ENCODE measurements at places on chromosomes 12 and 14.

DNA sequence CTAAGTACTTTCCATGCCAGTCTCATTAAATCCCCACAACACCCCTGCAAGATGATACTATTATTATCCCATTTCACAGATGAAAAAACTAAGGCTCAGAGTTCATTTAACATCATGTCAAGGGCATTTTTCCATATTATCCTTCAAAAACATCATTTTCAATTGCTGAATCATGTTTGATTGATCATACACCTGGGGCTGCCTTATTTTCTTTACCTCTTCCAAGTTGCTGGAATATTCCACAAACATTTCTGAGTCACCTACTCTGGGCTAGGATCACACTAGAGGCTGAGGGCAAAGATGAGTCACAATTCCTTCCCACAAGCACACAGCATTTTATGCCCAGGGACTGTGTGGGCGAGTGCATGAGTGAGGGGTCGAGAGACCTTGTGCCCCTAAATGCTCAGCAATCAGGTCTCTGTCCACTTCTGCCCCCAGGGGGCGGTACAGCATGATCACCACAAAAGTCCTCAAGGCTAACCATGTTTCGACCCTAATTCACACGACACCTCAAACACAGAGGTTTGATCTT lies 14.1 kb upstream of the TMEM119 start:
- peak; percentile 34 for DNase-seq

DNA sequence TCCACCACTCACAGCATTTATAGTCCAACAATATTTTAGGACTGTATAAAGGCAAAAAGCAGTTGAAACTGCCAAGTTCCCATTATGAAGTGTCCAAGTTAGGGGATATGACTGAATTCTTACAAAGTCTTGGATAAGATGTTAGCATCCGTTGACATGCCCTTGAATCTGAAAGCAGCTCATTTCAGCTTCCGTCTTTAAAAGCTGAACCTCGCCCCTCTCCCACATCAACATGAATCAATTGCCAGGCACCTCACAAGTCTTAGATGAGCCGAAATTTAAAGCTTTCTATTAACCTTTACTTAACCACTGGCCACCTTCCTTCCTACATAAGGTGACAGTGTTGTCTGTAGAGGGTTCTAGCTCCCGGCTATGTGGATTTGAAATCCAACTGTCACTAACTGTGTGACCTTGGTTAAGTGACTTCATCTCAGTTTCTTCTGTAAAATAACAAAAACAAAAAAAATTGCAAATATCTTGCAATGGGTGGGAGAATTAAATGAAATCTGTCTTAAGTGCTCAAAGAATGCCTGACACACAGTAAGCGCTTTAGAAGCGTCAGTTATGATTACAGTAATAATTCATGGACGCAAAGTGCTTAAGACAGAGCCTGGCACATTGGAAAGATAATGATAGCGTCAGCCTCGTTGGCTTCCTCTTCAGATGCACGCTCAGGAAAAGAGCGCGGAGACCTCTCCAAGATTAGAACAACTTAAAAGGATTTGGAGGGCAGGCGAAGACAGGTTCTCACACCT lies 1.2 kb downstream of the PPP1CC start:
- DNase-seq = peak; percentile 42

DNA sequence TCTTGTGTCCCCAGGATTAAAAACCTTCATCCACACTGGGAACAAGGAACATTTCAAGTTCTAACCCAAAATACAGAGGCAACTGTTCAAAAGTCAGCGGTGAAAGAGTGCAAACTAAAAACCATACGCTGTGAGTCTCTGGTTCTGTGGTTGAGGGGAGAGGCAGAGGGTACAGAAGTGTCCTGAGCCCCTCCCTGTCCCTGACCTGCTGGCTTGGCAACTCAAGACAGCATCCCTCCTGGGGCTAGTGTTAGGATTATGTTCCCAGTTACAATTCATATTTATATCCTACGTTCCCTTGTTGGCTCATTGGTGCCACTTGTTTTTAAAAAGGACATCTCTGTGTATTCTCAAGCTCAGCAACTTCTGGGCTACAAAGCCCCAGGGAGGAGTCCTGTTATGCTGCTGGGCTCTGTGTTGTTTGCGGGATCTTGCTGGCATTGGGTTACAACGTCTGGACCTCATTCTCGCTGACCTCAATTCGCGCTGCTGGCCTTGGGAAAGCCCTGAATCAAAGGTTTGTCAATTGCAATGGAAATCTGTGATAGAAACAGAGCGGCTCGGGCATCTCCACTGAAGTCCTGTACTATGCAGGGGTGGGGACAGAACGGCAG lies 420.8 kb downstream of the FUT8 start:
- DNase-seq = no peak

GRCh38 chr12:28242129-28242495 lies 51.9 kb downstream of the CCDC91 start:
- no peak for DNase-seq

- no peak for DNase-seq
These were observed 57.0 kb upstream of the FBRSL1 start for GRCh38 chr12:132432721-132433577.

DNA sequence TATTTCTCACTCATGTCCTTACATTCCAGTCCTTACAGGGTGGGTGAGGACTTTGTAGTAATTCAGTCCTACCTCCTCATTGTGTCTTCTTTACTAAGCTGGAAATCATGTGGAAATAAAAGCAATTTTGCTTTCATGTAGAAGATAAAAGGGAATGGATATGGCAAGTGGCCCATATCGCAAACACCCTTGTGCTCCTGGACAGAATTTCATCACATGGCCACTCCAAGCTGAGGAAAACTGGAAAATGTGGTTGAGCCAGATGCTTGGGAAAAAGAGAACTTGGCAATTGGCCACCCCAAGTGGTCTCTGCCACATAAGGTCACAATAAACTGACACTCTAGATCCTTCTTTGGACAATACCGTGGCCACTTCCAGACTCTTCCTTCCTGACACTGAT lies 64.2 kb upstream of the IFNG-AS1 start:
- DNase-seq = no peak

GRCh38 chr12:61018571-61018970 lies 1241.6 kb upstream of the USP15 start:
- DNase-seq = no peak

DNA sequence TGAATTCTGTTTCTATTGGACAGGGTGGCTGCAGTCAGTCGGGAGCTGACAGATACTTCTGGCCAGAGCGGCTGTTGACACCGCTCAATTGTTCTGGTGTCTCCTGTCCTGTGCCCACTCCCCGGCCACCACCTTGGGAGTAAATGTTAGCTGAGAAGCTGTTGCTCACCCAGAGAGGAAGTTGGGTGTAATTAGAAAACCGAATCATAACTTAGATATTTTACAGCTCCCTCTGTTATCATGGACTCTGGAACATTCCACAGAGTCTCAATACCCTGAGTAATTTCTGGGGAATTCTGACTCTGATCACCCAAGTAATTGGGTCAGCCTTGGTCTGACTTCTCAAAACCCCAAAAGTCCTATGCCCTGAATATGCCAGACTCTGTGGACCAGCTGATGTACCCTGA lies 58.3 kb upstream of the RFLNA start:
- DNase-seq = no peak

DNA sequence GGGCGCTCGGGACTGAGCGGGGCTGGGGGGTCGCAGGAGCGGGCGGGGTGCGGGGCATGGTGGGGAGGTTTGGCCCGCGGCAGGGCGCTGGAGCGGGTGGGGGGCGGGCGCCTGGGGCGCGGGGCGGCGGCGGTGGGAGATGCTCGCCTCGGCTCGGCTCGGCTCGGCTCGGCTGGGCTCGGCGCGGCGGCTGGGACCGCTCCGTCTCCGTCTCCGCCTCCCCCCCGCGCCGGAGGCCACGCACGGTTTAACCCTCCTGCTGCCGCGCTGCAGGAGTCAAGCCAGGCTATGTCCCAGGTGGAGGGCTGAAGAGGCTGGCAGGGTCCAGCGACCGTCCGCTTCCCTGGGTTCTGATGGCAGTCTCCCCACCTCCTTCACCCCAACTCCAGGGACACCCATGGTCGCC lies at the start of gene PIANP:
PIANP (minus strand) TSS at position 170 of the 406 bp plus-strand sequence. CDS start 2,754 bp downstream, outside the sequence.
- DNase-seq = peak; percentile 37

DNA sequence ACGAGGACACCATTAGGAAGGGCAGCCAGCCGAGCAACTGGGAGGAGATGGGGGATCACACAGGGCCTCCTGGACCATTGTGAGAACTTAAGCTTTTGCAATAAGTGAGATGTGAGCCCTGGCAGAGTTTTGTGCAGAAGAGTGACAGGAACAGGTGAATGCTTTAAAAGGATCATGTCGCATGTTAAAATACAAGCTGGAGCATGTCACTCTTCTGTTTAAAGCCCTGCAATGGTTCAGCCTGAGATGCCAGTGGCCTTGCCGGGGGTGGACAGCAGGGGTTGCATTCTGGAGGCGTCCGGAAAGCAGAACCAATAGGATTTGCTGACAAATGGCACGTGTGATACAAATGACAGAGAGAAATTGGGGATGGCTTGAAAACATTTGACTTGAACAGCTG lies 137.5 kb upstream of the RFLNA start:
- no peak for DNase-seq

- no peak for DNase-seq
These were observed 1.1 kb downstream of the PPFIBP1 start for GRCh38 chr12:27524839-27525753.

GRCh38 chr12:93714382-93714781 lies 37.2 kb downstream of the CRADD start:
- DNase-seq = no peak
